Left lung (tissue), 14 donors: ENCODE measurements at places on chromosomes 1 and 21. TPM values are rescaled to one million over a fixed set of nuclear protein-coding genes. Genes with fewer than 3 reads are reported as not detected.

DNA sequence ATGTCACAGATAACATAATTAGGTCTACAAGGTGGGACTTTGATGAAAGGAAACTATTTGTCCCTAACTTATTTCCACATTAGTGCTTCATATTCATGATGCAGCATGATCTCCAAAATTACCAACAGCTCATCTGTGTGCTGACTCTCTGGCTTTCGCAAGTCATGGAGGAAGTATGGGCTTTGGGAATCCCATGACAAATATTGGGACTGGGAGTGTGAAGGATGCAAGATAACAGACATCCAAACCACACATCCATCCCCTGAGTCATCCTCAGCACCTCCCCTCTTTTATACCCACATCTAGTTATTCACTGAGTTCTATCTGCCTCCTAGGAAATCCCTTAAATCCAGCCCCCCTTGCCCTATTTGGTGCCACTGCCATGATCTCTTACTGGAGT, 102.8 kb upstream of the COL24A1 start:
- H3K36me3 ChIP-seq: no peaks in the 10 kb centered on the region
- no peaks in the 10 kb centered on the region for H3K4me1 ChIP-seq
- no peaks in the 10 kb centered on the region for H3K27me3 ChIP-seq

GRCh38 chr1:56404561-56405030, 174.8 kb downstream of the PLPP3 start:
- no peak overlapping the region for H3K4me3 ChIP-seq
- H3K27me3 ChIP-seq: no peaks in the 10 kb centered on the region
- DNase-seq: no peak
- peaks cover 3% of the 10 kb centered on the region for H3K4me1 ChIP-seq

- no peak overlapping the region for H3K27ac ChIP-seq
- H3K36me3 ChIP-seq: no peaks in the 10 kb centered on the region
- no peak for DNase-seq
- no peak overlapping the region for H3K4me3 ChIP-seq
Measured at GRCh38 chr1:226884116-226884625, 13.8 kb downstream of the PSEN2 start.

DNA sequence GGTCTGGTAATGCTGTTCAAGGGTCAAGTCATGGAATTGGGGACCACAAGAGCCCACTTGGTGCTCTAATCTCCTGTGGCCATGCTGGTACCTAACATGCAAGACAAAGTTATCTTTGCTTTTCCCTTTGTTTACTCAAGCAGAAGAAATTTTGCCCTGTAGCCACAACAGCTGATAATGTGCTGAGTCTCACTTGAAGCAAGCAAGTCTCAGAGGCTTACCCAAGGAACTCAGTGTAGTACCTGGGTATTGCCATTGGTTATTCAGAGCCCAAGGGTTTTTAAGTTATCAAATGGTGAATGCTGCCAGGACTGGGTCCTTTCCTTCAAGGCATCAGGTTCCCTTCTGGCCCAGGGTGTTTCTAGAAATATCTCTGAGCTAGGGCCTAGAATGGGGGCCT, 198.9 kb upstream of the RNPC3 start:
- no peak for DNase-seq
- no peaks in the 10 kb centered on the region for H3K4me1 ChIP-seq
- H3K27me3 ChIP-seq: no peaks in the 10 kb centered on the region

DNA sequence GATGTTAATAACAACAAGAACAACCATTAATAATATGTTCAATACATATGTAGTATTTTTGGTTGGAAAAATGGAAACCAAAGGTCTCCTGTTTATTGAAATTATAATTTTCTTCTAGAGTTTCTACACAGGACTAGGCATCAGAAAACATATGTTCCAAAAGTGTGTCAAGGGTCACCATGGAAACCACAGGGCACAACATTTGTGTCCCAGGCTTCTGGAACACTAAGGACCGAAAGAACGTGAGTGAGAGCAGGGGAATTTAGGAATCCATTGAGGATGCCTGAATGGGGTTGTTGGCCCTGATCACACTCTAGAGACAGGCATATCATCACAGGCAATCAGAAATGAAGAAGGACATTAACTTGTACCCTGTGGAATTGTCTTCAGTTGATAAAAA, 7.5 kb upstream of the CDC14A start:
- H3K27me3 ChIP-seq: no peaks in the 10 kb centered on the region
- H3K36me3 ChIP-seq: no peaks in the 10 kb centered on the region
- no peak overlapping the region for H3K4me3 ChIP-seq
- no peak overlapping the region for H3K27ac ChIP-seq
- DNase-seq: no peak
- no peaks in the 10 kb centered on the region for H3K4me1 ChIP-seq

DNA sequence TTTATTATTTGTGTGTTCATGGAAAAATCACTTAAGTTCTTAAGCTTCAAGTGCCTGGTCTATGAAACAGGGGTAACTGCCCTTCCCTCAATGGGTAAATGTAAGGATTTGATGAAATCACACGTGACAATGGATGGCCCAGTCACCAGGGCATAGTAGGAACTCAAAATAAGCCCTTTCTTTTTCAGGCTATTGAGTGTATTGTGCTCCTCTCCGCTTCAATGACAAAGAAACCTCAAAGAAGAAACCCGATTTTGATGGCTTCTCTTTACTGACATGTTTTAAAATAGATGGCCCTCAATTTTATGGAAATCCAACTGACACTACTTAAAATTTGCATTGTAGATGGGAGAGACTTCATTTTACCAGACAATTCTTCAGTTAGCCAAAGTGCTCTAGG, 543.5 kb downstream of the OMA1 start:
- H3K27ac ChIP-seq: no peak overlapping the region
- DNase-seq: no peak
- no peak overlapping the region for H3K4me3 ChIP-seq
- no peaks in the 10 kb centered on the region for H3K36me3 ChIP-seq
- H3K27me3 ChIP-seq: no peaks in the 10 kb centered on the region

DNA sequence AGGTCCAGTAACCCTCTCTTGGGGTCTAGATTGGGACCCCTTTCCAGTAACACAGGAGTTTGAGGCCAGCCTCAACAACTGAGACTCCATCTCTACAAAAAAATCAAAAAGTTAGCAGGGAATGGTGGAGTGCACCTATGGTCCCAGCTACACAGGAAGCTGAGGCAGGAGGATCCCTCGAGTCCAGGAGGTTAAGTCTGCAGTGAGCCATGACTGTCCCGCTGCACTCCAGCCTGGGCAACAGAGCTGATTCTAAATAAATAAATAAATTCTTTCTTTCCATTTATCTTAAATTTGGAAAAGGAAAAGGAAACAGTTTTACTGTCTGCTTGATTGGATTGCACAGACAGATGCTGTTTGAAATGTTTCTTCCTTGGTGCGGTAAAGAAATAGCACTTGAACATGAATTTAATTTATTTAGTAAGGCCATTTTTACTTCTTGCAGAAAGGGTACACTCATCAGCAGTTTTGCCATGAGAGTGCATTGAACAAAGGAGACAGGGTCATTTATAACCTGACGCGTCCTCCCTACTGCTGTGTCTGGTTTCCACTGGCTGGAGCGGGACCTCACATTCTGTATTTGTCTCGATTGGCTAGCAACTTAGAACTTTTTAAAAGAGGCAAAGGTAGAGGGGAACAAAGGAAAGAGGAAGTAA, 37.0 kb upstream of the ZNF496 start:
- no peak for DNase-seq
- H3K27ac ChIP-seq: no peak overlapping the region
- no peak overlapping the region for H3K4me3 ChIP-seq
- H3K4me1 ChIP-seq: no peaks in the 10 kb centered on the region

Gene HAO2
- not detected for total RNA-seq

Gene TNN
- total RNA-seq: not detected

Gene TRIM46
- 0.45 TPM for total RNA-seq

Gene OPRD1
- total RNA-seq: not detected

Gene KRTAP19-3
- total RNA-seq: not detected

Gene FAM72B
- 1.4 TPM for total RNA-seq
